ENCODE measurements at places on chromosomes 4 and X.
A peak's percentile ranks its signal among the peaks of the same experiment; 100 is the strongest.

DNA sequence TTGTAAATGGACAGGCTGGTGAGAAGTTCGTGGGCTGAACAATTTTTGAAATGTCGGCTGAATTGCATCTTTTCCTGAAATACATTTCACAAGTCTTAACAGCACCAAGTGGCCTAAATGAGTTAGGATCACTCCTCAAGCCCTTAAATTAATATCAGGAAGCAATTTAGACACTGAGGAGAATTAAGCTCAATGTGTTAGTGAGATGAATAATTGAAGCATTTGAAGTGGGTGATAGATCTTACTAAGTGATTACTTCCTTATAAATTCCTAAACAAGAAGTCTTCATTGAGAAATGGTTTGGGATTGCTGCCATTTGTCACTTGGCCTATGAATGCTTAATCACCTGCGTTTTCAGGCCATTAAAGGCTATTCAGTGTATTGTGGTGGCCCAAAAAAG lies 116.8 kb downstream of the NAA11 start:
- peak; percentile 58 for DNase-seq

DNA sequence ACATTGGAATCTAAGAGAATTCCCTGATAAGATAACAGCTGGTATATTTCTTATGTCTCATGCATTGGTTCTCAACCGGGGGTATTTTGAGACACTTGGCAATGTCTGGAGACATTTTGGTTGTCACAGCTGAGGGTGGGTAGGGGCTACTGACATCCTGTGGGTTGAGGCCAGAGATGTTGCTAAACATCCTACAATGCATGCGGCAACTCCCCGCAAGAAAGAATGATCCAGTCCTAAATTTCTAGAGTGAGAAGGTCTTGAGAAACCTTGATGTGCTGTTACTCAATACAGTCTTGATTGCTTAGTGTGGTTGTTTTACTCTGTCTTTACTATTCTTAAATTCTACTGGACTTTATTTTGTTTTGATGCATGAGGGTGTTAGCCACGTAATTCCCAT lies 287.2 kb downstream of the FRMPD4 start:
- no peak for DNase-seq

GRCh38 chrX:51463322-51463721 lies 33.1 kb downstream of the NUDT11 start:
- no peak for DNase-seq

- peak; percentile 94 for DNase-seq
Measured at GRCh38 chrX:132217203-132218073, 1.8 kb downstream of the RAP2C start.

GRCh38 chr4:140463182-140463581 lies 34.9 kb downstream of the MGAT4D start:
- no peak for DNase-seq

DNA sequence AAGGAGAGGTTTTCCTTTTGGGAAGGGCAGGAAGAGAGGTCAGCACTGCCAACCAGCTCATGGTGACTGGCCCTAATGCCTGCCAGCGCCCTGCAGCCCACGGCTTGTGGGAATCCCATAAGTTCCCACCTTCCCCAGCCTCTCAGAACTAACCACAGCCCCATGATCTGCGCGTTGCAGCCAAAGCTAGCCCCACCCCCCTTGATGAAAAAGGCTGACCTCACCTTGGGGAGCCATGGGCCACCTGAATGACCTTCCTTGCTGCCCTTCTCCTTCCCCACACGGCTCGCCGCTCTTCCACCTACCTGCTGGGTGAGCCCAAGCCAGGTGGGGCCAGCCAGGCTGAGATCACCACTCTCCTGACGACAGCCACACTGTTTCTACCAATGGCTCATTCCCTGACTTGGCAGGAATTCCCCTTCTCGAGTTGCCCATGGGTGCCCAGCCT lies 3.9 kb upstream of the ELF4 start:
- DNase-seq = no peak

DNA sequence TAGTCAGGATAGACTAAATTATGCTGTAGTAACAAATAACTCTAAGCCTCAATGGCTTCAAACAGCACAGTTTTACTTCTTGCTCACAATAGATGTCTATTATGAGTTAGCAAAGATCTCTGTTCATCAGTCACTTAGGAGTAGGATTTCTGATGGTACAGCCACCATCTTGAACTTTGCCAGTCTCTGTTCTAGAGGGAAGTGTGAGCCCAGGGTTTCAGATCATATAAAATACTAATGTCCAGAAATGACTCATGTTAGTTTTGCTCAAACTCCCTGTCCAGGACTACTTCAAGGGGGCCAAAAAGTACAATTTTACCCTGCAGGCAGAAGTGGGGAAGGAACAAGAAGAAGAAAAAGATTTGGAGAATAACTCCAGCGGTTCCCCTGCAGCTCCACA lies 77.1 kb upstream of the LSM6 start:
- no peak for DNase-seq

DNA sequence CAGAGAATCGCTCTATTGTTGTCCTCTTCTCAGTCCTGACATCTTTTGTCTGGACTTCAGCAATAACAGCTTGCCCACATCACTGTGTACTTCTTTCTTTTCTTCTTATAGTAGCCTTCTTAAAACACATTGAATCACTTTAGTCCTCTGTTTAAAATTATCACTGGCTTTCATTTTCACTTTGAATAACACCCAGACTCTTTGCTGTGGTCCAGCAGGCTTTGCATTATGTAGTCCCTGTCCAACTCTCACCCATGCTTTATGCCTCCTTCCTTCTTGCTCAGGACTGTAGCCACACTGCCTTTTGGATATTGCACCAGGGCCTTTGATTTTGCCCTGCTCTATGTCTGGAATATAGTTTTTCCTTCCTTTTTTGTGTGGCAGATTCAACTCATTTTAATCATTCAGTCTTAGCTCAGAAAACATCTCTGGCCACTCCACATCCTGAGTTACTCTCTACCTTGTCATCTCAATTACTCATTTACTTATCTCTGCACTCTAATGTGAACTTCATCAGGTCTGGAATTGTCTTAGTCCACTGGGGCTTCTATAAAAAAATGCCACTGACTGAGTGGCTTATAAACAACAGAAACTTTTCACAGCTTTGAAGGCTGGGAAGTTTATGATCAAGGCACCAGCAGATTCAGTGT lies 168.2 kb downstream of the C4orf33 start:
- DNase-seq = no peak

DNA sequence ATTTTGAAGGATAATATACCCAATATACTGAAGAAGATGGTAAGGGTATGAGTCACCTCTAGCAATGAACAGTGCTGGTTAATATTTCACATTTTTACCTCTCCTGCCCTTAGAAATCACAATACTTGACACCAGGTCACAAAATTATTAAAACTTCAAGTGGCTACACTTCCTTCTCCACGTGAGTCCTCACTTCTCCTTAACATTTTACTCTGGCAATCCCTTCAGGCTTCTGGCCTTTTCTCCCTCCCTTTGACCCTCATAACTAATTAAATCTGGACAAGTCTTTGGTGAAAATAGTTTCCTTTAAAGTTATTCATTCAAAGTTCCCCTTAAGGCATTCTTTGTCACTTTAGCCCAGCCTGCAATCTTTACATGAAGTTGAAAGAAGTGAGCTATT lies 190.4 kb downstream of the UNC5C start:
- DNase-seq = no peak

GRCh38 chr4:110357521-110357920 lies 118.4 kb upstream of the ENPEP start:
- DNase-seq = no peak

DNA sequence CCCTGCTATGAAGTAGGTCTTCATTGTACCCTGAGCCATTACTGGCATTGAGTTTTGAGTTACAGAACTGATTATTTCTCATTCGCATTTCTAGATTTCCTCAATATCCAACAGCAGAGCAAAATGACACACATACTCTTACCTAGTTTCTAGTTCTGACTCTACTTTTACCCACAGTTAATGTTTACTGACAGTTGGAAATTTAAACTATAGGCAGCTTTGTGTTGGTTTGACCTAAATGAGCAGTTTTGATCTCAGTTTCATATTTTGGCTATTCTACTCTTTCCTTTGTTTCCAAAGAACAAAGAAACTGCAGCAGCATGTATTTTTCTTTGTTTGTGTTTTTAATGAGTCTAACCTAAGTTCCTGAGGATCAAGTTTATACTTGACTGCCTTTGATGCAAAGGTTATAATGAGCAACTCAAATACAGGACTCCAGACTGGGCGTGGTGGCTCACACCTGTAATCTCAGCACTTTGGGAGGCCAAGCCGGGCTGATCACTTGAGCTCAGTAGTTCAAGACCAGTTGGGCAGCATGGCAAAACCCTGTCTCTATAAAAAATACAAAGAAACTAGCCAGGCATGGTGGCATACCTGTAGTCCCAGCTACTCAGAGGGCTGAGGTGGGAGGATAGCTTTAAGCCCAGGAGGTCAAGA lies 30.4 kb downstream of the TXK start:
- DNase-seq = no peak

- DNase-seq = no peak
Measured at GRCh38 chr4:71293705-71294104, 45.1 kb upstream of the SLC4A4 start.

DNA sequence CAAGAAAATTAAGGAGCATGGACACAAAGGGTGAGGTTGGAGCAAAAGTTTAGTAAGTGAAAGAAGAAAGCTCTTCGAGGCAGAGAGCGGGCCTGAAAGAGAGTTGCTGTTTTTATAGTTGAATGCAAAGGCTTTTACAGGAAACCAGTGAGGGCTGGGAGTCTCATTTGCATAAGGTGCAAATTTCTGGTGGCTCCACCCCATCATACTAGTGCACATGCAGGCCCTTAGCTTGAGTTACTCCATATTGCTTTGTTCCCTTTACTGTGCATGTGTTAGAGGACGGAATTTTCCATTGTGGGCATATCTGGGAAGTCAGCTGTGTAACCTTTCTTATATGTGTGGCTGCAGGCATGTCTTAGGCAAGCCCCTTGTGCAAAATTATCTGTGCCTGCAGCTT lies 48.0 kb downstream of the CPE start:
- DNase-seq = peak; percentile 5

GRCh38 chr4:37393889-37394288 lies 149.3 kb downstream of the NWD2 start:
- DNase-seq = peak; percentile 5

DNA sequence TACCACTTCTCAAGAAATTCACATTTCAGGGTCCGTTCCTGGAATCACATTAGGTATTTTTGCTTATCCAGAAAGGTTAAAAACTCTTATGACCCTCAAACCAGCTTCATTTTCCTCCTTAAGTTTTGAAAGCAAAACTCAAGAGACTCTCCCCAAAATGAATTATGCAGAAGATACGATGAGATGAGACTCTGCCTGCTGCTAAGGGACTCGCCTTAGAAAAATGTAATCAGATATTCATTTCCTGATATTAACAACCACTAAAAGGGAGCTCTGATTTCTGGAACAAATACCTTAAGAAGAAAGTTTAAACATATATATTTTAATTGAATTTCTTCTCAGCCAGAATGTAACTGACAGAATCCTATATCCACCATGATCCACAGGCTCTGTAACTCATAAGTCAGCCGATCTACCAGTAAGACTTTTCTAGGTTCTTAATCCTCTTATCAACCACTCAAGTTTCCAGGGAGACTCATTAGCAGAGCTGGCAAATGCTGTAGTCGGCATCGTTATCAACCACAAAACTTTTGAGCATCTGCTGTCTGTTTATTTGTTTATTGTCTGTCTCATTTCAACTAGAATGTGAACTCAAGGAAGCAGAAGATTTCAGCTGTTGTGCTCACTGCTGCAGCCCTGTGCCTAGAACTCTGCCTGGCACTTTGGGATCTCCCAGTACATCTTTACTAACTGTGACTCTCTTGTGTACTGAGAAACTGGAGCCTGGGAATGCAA lies 112.5 kb downstream of the LDB2 start:
- no peak for DNase-seq

DNA sequence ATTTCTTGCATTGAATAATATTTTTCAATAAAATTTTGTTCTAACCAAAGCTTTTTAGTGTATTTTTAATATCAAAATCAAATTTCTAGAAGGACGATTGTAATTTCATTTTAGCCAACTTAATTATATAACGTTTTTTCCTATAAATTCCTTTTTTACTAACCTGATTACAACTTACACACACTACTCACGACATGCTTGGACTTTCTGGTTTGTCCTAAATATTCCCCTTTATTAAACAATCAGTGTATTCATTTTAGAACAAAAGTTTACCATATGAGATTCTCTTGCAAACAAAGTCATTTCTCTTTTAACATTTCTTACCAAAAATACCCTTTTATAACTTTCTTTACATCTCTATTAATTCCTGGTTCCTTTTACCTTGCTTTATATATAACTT lies 173.7 kb downstream of the PWWP3B start:
- no peak for DNase-seq

DNA sequence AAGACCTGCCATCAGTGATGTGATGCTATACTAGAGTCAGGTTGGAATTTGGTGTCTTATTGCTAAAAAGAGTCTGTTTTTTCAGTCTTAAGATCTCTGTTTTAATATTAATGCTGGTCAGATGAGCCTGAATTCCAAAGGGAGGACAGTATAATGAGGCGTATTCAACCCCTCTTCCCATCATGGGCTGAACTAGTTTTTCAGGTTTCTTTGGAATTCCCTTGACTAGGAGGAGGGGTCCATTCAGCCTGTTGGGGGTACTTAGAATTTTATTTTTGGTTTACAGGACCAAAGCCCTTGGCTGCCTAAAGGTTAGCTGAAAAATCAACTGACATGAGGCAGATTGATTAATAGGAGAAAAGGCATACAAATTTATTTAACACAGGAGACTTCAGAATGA lies 24.1 kb upstream of the PI4K2B start:
- no peak for DNase-seq

DNA sequence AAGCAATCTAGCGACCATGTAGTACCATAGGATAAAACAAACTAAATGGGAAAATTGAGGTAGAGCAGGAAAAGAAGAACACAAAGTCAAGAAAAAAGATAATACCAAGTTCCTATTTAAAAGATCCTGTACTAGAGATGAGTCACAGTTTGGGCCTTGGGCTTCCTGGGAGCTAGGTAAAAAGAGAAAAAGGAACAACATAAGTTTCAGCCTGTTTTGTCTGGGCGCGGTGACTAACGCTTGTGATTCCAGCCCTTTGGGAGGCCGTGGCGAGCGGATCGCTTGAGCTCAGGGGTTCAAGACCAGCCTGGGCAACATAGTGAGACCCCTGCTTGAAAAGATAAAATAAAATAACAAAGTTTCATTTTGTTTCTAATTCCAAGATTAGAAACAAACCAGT lies 14.0 kb upstream of the TMEM156 start:
- DNase-seq = peak; percentile 29

- peak; percentile 39 for DNase-seq
Measured at GRCh38 chr4:103934178-103934789, 214.5 kb upstream of the TACR3 start.
